CD4-positive, alpha-beta T cell treated with Interleukin-6 for 4 hours (primary cell): ENCODE measurements at places on chromosomes 11 and 22.

GRCh38 chr11:117704395-117705100 lies 92.5 kb downstream of the DSCAML1 start:
- DNase-seq, result no peak

DNA sequence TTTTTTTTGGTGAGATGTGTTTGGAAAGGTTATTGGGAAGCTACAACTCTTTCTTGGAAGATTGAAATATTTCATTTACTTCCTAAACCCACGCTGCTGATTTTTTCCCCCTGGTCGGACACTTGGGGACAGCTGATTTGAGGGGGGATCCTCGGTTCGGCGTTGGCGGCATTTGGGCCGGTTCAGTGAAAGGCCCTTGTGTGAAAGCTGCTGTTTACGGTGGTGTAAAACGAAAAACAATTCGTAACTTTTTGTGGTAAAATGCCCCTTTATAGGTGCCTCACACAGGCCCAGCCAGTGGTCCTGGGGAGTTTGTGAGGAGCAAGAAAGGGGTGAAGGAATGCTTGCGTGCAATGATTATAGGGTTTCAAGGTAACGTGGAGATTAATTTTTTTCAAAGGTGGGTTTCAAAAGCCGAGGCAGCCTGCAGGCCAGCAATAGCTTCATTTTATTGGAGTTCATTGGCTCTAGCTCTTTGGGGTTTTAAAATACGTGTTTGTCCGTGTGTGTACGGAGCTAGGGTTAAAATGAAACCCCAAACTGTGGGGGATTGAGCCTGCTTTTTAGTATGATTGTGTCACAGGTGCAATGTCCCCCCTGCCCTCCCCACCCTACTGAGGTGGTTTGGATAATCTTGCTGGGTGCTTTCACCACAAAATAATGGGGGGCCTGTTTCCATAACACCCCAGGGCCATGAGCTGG lies 77.2 kb upstream of the PPARA start:
- no peak for DNase-seq

DNA sequence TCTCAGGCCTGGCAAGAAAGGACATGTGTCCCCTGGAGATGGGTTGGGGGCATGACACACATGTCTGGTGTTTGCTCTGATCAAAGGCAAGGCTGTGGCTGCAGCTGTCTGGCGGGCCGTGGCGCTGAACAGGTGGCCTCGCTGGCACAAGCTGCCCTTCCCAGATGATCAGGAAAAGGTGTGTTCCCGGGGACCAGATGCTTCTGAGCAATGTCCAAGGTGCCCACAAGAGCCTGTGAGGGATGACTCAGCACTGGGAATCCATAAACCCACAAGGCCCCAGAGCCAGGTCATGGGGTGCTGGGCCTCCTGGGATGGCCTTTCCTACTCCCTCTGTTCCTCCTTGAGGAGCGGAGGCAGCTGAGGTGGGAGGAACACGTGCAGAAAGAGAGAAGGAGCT lies 9.7 kb upstream of the LRP5 start:
- no peak for DNase-seq

DNA sequence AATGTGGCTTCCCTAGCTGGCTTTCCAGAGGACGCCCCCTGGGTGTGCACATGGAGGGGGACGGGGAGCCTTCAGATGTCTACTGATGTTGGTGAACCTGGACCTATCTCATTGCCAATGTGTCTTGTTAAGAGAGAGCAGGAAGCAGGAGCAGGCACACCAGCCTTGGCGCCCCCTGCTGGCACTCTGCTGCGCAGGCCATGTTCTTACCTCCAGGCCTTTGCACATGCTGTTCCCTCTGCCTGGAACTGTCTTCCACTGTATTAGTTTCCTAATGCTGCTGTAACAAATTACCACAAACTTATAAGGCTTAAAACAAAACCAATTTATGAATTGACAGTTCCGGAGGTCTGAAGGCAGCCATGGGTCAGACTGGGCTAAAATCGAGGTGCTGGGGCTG lies 23.6 kb upstream of the MN1 start:
- no peak for DNase-seq

GRCh38 chr11:85750646-85751045 lies 60.3 kb downstream of the SYTL2 start:
- peak; percentile 15 for DNase-seq

GRCh38 chr11:15988693-15989231 lies 367.6 kb downstream of the SOX6 start:
- no peak for DNase-seq

DNA sequence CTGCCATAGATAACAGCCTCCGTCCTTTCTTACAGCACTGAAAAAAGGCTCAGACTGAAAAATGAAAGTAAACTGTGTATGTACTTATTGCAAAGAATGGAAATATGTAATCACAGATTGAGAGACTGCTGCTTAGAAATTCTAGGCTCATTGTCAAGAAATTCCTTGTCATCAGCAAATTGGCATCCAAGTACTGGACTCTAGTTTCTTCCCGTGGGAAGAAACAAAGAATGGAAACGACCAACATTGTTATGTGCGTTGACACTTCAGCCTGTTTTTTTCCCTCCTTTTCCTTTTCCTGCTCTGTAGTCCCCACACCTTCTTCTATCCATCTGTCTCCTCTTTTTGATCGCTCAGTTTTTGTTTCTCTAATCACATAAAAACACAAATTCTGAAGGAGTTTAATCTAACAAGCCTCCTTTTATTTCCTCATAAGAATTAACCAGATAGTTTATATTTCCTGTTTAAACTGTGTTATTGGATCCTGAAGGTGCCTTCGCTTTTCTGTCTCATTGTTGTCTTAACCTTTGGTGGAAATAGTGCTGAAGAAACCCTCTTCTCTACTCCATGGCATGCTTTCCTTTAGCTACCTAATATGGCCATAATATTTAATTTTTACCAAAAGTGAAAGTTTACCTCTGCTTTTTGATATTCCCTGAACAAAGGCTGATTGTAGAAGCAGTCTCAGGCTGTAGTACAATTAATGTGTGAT lies 20.0 kb upstream of the CASP12 start:
- DNase-seq, result no peak

DNA sequence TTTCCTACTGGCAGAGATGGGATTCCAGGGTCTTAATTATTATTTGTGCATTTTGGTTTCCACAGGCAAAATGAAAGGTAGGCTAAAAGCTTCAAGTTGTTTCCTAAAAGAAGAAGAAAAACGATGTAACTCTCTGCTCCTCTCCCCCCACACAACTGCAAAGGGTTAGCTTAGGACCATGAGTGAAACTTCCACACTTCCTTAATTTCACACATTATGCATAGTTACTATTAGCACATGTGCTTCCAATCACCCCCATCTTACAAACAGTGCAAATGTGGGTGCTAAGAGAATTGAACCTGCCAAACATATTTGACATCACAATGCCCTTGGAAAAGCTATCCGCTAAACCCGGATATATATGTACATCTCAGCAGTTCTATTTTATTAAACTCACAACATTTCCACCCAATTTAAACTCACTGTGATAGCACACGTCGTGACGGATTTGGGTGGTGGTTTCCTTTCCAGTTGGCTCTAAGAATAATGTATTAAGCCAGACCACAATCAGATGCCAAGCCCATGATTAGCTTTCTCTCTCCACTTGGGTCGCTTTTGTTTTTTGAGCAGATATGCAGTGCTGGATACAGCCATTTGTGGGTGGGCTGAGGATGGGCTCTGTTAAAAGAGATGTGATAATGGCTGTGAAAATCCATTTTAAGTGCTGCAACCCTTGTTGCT lies 245.0 kb upstream of the POU2AF2 start:
- no peak for DNase-seq

GRCh38 chr11:12074529-12075195 lies 35.7 kb upstream of the MICAL2 start:
- DNase-seq, result no peak
